AG04450 (cell line): ENCODE measurements at places on chromosomes 7 and 10.

DNA sequence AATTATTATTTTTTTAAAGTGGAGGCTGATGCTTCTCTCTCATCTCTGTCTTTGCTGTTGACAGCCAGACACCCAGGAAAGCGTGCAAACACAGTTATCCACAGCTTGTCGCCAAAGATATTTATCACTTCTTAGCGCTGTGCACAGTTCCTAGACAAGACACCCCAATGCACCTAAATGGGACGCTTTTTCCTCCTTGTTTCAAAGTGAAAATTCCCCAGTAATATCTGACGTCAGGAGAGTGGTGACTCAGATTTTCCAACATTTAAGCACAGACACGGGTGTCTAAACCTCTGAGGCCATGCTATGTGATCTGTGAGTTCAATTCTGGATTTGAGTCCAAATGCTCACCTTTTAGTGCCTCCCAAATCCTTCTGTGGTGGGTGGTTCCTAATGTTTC lies 151.6 kb downstream of the EMX2 start:
- no peak for DNase-seq

DNA sequence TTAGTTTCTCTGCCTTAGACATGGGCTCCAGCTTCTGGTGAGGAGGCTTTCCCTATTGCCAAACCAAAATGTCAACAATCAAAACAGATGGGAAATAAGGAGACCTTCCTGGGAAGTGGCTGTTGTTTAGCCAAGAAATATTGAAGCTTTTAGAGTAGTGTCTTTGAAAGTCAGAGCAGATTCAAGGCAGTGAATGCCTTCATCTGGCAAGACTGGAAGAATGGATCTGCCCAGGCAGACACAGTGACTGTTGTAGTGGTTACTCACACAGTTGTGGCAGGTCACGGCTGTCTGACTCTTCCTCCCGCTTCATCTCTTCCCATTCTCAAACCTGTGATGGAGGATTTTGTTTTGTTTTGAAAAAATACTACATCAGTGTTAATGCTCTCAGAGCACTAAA lies 154.1 kb upstream of the ADO start:
- DNase-seq: no peak

DNA sequence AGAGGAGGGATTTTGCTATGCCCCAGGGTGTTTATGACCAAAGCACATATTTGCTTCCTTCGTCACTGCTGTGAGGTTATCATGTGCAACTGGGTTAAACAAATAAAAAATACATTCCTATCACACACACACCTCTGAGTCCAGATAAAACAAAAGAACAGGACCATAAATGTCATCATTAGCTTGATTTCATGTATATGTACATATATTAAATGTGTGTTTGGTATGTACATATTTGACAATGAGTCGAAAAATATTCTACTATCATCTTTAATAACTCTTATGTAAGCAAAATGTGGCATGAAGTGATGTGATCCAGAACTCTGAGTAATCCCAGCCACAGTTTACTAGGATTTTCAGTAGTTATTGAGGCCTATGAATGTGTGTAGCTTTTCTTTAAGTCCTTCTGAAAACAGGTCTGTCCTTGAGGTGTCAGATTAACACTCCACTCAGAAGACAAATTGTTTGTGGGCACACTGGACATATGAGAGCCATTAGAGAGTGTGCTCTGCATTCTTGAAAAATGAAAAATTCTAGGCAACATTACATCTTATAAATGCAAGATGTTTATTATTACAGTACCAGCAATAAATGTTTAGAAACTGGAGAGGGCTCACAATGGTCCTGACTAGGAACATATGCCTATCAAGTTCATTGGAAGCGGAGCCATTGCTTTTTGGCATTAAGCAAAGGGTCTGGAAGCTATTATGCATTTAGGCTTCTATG lies 335.1 kb upstream of the SEMA3A start:
- no peak for DNase-seq

DNA sequence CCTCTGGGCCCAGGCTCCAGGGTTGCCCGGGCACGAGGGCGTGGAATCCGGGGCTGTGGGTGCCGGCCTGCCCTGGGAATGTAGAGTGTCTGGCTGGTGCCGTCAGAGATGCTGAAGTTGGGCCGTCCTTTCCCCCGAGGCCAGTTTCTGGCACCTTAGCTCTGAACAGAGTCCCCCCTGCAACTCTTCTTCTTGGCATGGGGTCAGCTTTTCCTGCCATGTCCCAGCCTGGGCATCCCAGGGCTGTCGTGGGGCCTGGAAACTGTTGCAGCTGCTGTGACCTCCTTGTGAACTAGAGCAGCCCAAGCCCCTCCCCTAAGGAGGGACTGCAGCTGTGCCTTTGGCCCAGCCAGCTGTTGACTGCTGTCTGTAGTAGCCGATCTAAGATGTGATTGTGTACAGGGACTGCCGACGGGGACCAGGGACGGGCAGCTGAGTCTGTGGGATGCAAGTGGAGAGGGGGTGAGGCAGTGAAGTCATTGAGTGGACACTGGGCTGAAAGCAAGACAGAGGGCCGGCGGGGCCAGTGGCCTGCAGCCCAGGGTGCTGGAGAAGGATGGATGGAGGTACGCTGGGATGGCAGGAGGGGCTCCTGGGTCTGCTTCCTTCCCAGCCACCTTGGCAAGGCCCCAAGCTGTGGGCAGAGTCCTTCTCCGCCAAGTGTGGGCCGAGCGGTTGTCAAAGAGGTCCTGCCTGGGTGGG lies 35.8 kb downstream of the GBX1 start:
- DNase-seq: no peak

DNA sequence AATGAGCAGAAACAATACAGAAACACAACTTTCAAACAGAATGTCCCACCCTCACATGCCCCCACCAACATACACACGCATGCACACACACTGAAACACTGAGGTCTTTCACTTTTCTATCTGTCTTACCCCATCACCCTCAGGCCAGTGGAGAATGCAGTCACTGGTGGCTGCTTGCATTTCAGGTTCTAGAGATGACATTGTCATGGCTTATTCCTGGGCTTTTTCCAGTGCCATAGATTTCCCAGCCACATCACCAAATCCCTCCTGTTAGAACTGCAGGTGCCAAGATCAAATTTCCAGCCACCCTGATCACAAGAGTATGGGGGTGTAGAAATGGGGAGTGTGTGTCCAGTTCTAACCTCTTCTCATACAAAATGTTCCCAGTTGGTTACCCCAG lies 68.4 kb downstream of the CACNA2D1 start:
- no peak for DNase-seq

- DNase-seq: no peak
Observed at GRCh38 chr7:50101873-50102272, 8.8 kb upstream of the ZPBP start.

DNA sequence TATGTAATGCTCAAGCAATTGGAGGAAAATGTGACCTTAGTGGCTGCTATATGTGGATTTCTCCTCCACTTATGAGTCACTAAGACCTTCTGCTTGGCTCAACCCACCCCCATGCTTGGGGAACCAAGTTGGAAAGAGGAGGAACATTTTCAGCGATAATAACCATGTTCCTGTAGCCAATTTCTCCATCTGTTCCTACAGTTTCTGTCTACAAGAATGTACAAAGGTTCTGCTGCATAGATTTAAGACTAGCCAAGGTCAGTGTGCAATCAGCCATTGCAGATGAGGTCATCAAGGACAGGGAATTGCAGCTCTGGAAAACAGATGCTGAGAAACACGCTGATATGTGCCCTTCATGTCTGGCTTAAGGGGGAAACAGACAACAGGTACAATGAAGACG lies 5.6 kb upstream of the NRCAM start:
- no peak for DNase-seq

DNA sequence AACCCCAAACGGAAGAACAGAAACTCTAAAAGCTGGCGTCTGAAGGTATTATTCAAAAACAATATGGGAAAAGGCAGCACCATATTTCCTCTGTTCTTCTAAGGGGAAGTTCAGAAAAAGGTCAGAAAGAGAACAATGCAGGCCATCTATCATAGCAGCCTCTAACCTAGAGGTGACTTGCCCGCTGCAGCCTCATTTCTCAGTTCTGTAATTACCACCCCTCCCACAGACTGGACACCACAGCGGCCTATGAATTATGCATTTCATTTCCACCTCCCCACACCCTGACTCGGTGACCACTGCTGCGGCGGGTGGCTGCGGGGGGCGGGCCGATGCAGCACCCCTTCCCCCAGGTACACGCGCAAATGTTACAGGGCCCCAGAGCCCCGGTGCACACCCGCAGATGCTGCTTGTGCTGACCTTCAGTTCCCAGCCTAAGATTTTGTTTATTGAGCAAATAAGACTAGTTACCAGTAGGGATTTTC lies 125.5 kb downstream of the CLEC2L start:
- DNase-seq: no peak

- no peak for DNase-seq
Observed at GRCh38 chr7:69739190-69739589, 140.9 kb downstream of the AUTS2 start.

- DNase-seq: no peak
Observed at GRCh38 chr7:80439894-80440821, 71.7 kb downstream of the GNAT3 start.

DNA sequence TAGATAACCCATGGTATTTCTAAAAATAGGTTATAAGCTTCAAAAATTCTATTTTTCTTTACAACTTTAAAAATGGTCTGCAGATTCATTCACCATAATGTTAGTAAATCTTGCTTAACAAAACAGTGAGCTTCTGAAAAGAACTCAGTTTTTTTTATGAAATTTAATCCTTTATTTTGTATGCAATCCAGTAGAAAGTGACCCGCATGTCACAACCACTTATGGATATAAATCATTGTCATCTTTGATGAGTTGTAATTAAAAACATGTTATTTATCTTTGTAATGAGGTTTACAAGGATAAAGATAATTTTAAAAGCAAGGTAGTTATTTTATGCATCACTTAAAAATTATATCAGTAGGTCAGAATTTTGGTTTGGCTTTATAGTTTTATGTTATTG lies 173.5 kb upstream of the SEMA3A start:
- DNase-seq: no peak

DNA sequence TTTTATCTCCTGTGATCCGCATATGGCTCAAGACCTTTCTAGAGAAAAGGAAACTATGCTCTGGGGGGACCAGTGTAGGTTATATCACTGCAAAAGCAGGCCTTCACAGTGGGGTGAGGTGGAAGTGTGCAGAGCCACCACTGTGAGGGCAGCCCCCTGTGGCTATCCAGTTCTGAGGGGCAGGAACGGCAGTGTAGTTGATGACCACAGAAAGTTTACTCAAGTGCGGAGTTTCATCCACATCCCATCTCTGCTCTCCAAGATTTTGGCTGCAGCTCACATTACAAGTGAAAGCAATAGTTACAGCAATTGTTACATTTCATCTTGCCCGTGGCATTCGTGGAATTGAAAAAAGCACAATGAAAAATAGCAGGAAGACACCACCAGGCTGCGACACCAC lies 345.9 kb upstream of the GALNT17 start:
- no peak for DNase-seq

GRCh38 chr7:74307738-74308505 lies 18.7 kb downstream of the CLIP2 start:
- DNase-seq: no peak

DNA sequence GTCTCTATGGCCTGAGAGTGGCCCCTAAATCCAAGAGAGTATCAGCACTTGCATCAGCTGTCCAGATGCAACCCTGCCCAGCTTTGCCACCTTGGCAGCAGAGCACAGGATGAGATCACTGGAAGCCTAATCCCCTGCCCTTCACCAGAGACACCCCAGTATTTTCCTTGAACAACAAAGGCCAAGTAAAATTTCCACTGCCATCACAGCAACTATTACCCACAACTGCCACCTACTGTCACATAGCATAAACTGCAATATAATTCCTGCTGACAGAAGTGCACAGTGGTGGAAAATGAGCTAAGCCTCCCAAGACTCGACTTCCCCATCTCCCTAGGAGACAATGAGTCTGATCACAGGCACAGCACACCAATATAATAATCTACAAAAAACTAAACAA lies 462.8 kb upstream of the ZWINT start:
- DNase-seq: no peak

GRCh38 chr10:24791084-24791726 lies 67.5 kb upstream of the ARHGAP21 start:
- DNase-seq: no peak

DNA sequence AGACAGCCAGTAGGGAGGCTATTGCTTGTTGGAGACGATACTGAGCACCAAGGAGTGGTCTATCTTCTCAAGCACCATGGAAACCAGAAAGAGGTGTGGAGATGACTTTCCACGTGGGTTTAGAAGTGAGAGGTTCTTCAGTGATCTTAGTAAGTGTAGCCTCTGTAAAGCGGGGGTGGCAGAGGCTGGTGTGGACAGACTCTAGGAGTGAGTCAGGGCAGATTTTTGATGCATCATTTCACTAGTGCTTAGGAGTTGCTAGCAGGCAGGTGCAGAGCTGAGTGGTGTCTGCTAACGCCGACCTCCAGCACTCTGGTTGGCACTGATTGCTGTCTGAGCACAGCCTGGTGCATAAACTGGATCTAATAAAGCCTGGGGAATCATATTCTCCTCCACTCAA lies 78.4 kb upstream of the ADO start:
- DNase-seq: no peak

- no peak for DNase-seq
Observed at GRCh38 chr7:107364787-107365186, 105.1 kb upstream of the GPR22 start.

DNA sequence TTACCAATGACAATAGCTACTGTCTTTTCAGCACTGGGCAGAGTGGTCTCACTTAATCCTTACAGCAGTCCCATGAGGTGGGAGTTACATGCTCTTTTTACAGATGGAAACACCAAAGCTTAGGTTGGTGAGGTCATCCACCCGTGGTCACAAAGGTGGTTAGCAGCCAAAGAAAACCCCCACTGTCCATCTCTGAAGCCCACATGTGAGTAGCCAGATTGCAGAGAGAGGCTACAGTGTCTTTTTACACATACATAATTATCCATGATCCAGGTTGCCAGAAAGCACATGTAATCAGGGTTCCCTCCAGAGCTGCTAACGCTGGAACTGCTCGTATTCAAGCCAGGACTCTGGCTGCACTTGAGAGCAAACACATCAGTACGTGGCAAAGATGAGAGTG lies 24.6 kb upstream of the ANKRD2 start:
- DNase-seq: no peak

DNA sequence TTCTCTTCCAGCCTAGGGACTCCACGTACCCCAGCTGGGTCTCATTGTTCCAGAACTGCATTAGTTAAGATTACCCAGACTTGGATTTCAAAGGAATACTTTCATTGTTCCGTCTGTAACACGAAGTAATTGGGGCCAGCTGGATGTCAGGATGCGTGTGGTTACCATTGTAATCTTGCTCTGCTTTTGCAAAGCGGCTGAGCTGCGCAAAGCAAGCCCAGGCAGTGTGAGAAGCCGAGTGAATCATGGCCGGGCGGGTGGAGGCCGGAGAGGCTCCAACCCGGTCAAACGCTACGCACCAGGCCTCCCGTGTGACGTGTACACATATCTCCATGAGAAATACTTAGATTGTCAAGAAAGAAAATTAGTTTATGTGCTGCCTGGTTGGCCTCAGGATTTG lies 21.0 kb downstream of the LRRC17 start:
- DNase-seq: peak; percentile 95

GRCh38 chr7:100789055-100789454 lies 38.3 kb downstream of the EPHB4 start:
- no peak for DNase-seq

DNA sequence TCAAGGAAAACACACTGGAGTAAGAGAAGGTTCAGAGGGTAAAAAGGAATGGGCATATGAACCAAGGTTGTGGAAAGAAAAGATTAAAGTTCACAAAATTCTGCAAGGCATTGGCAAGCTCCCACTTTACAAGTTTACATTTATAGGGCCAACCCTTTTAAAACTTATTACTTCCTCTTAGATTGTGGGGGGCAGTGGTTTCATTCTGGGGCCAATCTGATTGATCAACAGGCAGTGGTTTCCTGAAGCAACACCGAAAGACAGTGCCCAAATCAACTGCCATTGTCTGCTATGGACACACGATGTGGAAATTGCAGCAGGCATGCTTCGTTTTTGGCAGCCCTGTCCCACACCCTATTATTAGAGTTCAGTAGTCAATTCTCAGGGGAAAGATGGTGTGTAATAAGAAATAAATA lies 154.0 kb downstream of the SGMS1 start:
- DNase-seq: no peak
